ENCODE measurements at places on chromosomes 2 and 18.
A peak's percentile ranks its signal among the peaks of the same experiment; 100 is the strongest.

DNA sequence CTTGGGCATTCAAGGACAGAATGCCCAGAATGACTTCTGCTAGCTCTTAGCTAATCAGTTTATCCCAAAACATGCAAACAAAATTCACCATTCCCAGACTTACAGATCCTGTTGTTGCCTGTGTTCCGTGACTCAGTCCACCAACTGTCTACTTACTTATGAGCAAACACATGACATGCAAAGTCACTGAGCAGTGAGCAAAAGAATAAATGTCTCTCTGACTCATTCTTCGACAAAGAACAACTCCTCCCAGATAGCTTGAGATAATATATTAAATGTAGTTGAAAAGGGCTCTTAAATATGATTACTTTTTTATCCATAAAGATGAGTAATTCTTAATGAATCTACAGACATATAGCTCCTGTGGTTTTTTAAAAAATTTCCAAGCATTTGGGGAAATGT is 9.0 kb upstream of the CREG2 start:
- DNase-seq, result peak; percentile 96

GRCh38 chr2:17894556-17894955 is 16.1 kb downstream of the KCNS3 start:
- DNase-seq, result no peak

DNA sequence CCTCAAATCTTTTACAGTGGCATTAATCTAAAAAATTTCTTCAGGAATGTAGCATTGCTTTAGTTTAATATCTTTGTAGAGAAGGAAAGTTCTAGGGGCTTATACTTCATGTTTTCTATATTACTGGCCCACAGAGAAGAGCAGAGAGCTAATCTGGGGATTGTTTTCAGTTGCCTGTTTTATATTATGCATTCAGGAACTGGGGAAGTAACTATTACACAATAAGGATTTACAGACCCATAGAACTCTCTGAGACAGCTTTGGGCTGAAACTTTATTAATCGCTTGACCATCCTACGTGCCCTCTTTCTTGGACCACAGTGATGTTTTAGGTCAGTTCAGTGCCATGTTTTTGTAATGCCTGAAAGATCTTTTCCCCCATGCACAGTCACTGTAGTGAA is 29.9 kb downstream of the BIRC6 start:
- DNase-seq, result peak; percentile 45

DNA sequence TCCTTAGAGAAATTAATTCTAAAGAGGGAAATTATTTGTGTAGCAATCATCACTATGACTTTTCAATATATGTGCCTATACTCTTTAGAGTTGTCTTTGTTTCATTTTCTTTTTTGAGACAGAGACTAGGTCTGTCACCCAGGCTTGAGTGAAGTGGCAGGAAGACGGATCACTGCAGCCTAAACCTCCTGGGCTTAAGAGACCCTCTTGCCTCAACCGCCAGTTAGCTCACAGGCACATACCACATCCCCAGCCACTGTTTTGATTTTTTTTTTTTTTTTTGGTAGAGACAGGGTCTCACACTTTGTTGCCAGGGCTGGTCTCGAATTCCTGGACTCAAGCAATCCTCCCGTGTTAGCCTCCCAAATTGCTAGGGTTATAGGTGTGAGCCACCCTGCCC is 12.4 kb downstream of the YWHAQ start:
- no peak for DNase-seq

DNA sequence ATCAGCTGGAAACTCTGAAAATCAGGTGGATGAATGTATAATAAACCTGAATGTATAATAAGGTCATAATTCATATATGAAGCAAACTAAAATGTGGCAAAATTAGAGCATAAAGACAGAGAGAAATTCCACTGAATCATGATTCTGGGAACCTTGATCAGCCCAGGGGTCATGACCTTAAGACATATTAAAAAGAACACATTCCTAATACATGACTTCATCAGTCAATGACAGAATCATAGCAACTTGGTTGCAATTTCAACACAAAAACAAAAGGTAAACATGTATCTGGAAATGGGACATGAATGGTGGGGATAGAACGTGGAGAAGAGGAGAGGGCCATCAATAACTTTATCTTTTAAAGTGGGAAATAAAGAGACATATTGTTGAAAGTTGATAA is 17.6 kb downstream of the AFF3 start:
- peak; percentile 36 for DNase-seq

- no peak for DNase-seq
Measured at GRCh38 chr18:785242-785641, 26.8 kb downstream of the YES1 start.

GRCh38 chr2:83068714-83069113 is 1390.4 kb downstream of the SUCLG1 start:
- peak; percentile 85 for DNase-seq
